ENCODE measurements at places on chromosomes 3 and 15.

GRCh38 chr3:29281094-29281343 is 148 bp downstream of the RBMS3 start:
- no peak for DNase-seq

DNA sequence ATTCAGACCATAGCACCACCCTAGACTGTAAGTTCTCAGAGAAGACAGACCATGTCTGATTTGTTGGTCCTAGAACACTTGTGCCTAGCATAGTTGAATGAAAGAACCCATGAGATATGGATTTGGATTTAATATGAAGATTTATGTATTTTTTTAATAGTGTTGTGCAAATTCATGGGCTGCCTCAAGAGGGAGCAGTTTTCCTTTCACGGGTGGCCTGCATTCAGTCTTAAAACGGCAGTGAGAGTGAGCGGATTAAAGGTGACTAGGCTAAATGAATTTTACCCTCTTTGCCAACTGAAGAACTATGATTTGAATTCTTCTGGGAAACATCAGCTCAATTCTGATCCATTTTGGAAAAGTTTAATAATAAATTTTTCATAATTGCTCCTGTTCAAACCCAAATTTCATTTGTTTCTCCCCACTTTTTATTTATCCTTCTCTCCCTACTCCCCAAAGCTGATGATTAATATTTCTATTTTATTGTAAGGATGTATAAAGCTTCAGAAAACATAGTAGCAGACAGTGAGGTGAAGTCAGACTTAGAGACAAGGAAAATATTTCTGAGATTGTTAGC is 67.3 kb downstream of the MORC1 start:
- DNase-seq, result peak; percentile 24

DNA sequence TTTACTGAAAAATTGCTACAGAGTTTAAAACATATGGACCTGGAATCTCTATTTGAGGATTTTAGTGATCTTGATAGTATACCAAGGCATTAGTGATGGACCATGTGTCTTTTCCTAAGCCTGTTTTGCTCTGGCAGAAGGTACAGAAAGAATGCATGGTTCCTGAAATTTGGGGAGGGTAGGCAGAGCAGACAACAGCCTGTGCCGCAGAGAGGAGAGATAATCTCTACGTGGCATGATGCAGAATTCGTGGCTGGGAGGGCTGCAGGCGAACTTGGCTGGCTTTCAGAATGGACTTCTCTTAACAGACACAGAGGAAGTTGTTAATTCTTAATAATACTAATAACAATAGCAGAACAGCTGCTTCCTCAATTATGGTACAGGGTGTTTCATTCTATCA is 137.5 kb upstream of the FOXB1 start:
- DNase-seq, result no peak

DNA sequence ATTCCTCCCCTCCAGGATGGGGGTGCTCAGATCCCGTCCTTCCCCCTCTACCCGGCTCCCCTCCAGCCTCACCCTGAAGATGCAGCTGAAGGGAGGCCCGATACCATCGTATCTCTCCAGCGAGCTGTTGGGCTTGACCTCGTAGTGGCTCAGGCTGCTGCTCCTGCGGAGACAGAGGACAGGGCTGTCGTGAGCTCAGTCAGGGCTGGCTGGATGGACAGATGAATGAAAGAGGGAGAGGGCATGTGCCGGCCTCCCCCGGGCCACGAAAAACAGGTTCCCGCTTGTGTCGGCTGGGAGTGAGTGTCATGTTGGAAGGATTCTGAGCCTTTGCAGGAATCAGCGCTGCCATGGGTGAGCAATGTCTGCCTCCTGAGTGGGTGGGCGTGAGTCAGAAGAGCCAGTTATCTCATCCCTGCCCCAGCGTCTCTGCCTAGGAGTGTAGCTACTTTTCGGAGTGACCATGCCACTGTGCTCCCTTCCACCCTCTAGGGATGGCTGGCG is 35.2 kb downstream of the FEM1B start:
- no peak for DNase-seq

DNA sequence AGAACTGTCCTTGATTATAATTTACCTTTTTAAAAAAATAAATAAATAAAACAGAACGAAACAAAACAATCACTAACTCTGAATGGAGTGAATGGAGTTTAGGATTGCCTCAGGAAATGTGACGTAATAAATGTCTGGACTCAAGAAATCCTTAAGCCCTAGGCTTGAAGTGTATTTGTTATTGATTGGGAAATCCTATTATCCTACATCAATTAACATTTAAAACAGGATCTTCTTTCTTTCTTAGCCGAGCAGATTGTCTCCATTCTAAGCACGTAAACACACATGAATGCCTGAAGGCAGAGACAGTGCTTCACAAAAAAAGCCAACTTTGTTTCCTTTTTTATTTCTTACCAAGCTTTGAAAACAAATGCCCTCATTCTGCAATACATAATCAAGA is 33.4 kb downstream of the KAT2B start:
- DNase-seq, result no peak

DNA sequence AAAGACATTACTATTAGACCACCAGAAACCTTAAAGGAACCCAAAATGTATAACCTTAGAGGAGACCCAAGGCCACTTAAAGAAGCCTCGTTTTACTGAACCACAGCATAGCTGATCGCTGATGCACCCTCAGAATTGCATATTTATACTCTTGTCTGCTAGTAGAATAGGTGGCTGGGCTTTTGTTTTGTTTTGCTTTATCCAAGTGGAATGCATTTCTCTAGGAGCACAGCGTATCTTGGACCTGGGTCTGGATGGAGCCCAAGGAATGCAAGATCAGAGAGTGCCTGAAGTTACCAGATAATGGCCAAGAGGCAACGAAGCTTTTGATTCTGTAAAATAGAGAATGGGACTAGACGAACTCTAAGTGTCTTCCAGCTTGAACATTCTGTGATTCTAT is 129.2 kb upstream of the COL8A1 start:
- DNase-seq, result no peak

DNA sequence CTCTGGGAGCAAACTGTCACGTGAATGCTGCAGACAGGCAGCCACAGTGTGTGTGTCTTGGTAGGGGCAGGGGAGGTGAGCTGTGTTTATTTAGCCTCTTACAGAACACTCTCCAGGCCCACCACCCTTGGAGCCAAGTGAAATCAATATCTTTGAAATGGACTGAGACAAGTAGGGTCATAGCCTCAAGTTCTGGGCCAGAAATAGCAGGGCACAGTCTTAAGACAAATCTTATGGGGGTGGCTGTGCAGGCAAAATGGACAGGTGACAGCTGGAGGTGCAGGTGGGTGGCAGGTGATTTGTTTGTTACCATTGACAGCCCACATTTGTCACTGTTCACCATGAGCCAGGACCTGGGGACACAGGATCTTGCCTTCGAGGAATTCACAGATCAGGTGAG is 93.6 kb upstream of the NMNAT3 start:
- no peak for DNase-seq

DNA sequence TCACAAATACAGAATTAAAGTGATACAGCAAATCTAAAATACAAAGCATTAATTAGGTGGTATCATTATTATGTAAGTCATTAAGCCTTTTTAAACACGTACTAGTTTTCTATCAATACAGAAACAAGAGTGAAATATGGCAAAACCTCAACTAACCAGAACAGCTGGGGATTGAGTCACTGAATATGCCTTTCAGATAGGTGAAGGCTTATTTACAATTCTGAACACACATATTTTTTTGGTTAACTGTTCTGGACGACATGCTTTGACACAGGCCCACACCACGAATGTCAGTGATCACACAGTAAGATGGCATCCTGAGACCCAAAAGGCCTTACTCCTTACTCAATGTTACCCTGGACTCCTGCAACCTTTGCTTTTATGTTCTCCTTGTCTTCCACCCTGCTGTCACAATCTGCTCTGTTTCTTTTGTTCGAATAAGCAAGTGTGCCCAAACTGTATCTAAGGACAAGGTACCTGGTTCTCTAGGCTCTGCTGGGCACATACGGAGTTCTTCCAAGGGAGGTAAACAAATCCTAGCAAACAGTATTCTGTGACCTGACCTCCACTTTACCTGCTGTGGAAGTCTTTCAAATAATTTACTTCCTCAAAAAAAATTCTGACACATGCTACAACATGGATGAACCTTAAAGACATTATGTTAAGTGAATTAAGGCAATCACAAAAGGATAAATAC is 7.0 kb downstream of the SFMBT1 start:
- DNase-seq, result no peak

GRCh38 chr15:61057830-61058529 is 171.1 kb downstream of the RORA start:
- no peak for DNase-seq

GRCh38 chr3:171001957-171002694 is 24.4 kb downstream of the SLC2A2 start:
- no peak for DNase-seq

DNA sequence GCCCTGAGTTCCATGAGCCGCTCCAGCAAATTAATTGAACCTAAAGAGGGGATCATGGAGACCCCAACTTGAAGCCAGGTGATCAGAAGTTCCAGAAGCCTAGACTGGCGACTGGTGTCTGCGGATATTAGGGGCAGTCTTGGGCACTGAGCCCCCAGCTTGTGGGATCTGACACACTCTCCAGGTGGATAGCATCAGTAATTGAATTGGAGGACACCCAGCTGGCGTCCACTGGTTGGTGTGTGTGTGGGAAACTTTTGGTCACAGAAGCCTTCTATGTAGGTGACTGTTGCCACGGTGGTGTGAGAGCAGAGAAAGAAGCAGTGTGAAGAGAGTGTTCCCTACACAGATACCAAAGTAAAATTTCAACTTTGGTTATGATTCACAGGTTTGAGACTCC is 106.0 kb upstream of the ADPGK start:
- DNase-seq, result no peak

DNA sequence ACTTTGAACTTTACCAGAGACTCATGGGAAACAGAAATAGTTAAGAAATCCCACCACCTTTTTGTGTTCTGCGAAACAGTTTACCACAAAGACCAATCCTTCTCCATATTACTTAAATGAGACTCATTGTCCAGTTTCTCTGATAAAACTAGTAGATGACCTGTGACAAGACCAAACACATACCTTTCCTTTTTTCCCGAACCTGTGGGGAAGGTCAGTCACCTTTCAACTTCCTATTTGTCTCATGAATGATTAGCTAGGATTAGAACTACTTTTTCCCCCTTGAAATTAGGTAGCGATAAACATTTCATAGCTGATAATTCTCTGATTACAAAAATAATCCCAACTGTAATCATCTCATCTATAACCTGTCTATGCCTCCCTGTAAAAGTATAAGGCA is 2.3 kb upstream of the TBC1D5 start:
- no peak for DNase-seq

GRCh38 chr3:81769299-81769698 is 7.9 kb upstream of the GBE1 start:
- no peak for DNase-seq

- no peak for DNase-seq
These were observed 96.3 kb downstream of the ZNF385D start for GRCh38 chr3:21654662-21655061.

DNA sequence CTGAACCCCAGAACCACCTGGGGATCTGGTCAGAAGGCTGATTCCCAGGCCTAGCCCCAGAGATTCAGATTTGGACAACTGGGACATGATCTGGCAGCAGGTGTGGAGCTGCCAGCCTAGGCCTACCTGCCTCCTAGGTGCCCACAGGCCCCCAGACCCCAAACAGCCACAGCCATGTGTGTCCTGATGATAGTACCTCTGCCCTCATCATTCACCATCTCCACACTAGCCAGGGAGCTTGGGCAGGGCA is 34.7 kb downstream of the HMCES start:
- DNase-seq, result no peak

GRCh38 chr15:65101891-65102708 is 12.9 kb downstream of the UBAP1L start:
- no peak for DNase-seq

DNA sequence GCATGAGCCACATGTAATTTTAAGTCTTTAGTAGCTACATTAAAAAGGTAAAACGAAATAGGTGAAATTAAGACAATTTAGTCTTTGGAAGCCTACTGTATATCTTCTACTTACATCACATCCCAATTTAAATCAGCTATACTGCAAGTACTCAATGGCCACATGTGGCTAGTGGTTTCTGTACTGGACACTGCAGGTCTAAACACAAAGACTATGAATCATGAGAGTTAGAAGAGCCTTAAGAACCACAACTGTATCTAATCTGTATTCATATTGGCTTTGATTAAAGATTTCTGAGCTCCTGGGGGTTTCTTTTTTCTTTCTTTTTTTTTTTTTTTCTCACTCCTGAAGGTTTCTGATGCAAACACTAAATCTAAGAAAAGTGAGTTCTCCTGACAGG is 2.3 kb upstream of the EIF1B start:
- no peak for DNase-seq

- DNase-seq, result no peak
These were observed 18.7 kb downstream of the ACTC1 start for GRCh38 chr15:34776606-34777105.
